ENCODE measurements at places on chromosomes 6 and 20.

DNA sequence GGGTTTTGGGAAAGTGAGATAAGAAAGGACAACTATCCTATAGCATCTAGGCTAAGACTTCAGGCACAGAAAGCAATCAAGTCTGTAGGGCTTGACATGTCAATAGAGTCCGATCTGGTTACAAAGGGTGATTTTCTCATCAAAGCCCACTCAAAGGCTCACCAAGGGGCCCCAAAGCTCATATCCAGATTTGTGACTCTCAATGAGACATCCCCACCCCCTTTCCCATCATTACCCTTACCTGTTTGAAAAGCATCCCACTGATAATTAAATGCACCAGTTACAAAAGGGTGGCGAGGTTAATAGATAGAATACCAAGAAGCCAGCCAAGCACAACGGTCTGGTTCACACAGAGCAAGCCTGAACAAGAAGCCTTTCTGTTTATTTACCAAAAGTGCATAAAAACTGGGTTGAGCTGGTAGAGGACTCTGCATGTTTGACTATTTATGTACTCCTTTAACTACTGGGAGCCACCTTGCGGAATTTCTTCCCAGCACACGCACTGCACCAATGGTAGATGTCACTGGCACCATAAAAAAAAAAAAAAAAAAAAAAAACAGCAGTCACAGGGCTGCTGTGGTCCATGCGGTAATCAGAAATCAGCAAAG is 6.1 kb downstream of the JAG1 start:
- DNase-seq = no peak

DNA sequence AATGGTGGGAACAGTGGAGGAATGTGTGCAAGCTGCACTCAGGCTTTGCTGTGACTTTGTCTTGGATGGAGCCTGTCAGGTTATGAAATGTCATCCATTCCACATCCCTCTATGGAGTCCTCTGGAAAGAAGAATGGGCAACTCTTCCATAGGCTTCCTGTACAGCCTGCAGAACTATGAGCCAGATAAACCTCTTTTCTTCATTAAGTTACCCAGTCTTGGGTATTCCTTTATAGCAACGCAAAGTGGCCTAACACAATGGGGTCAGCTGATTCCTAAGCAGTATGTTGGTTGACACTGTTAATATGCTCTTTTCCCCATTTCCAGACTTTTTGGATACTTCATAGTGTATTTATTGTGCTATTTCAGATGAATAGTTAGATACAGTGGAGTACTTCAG is 75.8 kb upstream of the IYD start:
- no peak for DNase-seq

DNA sequence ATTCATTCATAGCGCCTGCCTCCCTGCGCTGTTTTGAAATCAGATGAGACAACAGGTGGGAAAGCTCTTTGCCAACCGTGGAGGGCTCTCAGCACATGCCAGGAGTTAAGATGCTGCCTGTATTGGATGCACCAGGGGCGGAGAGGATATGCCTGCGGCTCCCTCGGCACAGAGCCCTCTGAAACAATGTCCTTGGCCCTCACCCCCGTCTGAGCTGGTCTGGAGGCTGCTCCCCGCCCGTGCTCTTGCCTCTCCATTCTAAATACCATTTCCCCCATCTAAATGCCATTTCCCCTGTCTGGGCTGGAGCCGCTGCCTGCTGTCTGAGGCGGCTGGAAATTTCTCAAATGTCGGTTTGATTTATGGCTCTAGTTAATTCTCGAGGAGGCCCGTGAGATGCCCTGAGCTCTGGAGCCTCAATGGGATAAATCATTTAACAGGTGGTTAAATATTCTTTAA is 50.8 kb upstream of the MLN start:
- DNase-seq = no peak

GRCh38 chr20:40309731-40310130 is 379.3 kb downstream of the MAFB start:
- DNase-seq = no peak

DNA sequence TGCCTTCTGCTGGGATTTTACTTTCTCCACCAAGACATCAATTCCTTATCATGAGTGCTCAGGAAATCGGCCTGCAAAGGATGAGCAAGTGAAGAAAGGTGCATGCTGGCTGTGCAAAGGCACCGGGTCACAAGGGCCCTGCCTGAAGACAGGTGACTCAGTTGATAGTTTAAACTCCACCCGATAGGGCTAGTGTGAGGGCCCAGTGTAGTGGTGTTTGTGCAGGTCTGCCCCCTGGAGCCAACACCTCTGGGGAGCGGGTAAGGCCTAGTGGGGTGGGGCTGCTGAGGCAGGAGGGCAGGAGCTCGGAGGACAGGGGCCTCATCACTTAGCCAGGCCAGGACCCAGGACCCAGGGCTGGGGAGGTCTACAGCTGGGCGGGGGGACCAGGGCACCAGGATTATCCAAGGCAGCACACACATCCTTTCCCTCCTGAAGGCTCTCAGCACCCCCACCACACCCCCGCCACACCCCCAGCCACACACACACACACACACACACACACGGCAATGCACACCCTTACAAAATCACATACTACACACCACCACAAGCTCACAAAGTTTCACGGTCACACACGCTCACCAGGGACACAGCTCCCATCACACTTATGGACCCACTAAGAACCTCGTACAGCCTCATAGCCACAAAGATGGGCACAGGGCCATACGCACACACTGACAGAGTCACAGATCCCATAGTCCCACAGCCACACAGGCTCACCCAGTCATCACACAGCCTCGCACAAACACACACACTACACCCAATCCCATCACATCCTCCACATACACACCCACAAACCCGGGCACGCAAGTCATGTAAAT is 75.4 kb downstream of the GRM4 start:
- no peak for DNase-seq

DNA sequence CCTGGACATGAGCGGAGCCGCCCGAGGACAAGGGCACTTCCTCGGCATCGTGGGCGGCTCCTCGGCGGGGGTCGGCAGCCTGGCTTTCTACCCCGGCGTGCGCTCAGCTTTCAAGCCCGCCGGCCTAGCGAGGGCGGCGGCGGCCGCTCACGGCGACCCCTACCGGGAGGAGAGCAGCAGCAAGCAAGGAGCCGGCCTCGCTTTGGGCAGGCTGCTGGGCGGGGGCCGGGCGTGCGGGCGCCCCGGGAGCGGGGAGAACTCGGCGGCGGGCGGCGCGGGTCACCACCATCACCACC is 6.7 kb downstream of the PRDM13 start:
- DNase-seq = no peak

DNA sequence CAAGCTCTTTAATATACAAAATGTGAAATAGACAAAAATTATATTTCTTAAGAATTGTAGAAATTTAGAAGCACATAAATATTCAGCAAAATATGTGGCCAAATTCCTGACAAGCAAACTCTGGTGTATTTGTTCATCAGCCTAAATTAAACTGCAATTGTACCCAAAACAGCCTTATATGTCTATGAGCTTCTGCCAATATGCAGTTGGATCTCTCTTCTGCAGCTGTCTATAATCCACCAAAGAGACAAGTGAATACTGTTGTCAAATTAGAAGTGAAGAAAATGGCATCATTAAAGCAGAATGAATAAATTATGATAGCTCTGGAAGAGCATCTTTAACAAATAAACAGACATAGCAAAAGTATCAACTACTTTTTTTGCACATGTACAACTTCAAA is 755.7 kb downstream of the GRIK2 start:
- DNase-seq = no peak

GRCh38 chr6:83265384-83265783 is 72.2 kb downstream of the RWDD2A start:
- DNase-seq = no peak

DNA sequence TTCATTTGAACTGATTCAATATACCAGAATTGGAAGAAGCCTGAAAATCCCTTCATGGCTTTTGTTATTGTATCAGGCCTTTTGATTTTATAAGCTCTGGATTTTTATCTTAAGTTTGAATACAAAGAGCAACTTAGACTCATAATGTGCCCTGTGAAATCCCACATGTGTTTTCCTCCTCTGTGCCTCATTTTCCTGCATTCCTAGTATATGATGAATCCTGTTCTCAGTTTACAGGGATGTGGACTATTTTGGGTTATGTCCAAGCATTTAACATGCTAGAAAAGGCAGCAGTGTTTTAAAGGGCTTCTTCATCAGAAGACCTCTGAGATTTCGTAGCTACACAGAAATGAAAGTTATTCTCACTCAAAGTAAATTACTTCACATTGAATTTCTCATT is 455.0 kb downstream of the RFPL4B start:
- no peak for DNase-seq

DNA sequence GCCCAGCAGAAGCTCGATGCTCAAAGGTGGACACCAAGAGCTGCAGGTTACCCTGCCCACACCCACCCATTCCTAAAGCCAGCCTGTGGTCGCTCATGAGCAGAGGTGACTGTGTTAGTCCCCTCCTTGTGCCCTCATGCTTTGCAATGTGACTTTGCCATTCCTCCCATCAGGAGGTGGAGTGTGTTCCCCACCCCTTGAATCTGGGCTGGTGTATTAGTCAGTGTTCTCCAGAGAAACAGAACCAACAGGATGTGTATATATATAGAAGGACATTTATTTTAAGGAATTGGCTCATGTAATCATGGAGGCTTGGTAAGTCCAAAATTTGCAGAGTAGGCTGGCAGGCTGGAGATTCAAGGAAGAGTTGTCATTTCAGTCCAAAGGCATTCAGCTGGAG is 54.4 kb upstream of the RNF24 start:
- no peak for DNase-seq

GRCh38 chr6:105775095-105775494 is 311.0 kb upstream of the PRDM1 start:
- DNase-seq = no peak

DNA sequence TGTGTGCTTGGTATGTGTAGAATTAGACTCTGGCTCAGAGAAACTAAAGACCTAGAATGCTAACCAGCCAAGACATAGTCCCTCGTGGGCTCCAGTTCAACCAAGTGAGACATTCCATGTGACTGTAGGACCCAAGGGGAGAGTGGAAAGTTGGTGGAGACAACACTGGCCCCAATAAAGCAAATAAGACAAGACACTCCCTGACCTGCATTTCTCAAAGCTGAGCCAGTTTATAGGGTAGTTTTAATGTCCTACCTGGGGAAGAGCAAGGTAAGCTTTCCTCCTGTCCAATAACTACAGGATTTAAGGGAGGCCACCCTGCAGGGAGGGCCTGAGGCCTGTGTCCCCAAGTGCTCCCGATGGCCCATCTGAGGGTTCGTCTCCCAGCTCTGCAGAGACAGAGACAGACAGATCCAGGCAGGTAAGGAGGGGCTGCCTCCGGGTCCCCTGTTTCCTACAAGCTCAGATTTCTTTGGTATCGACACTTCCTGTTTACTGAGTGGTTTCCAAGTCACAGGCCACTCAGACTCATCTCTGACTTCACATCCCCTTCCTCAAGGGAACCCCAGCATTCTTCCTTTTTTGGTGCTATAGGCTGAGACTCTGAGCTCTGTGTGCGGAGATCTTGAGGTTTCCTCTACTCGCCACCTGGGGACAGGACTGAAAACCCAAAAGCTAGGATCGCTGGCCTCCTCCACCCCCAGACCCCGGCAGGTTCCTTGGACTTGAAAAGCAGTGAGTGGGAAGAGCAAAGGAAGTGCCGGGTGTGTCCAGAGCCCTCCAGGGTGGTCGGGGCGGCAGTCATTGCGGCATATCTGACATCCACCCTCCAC is 92.4 kb downstream of the PRND start:
- DNase-seq = no peak

GRCh38 chr6:14734052-14734415 is 511.8 kb upstream of the JARID2 start:
- DNase-seq = no peak

All from activated T-cell treated with anti-CD3 and anti-CD28 coated beads, Interleukin-2, amount 50 U/mL, for 4 hours (primary cell).